ENCODE measurements at places on chromosomes 6 and 20.

GRCh38 chr6:42250274-42250931, 32.7 kb upstream of the MRPS10 start:
- no peak for DNase-seq

DNA sequence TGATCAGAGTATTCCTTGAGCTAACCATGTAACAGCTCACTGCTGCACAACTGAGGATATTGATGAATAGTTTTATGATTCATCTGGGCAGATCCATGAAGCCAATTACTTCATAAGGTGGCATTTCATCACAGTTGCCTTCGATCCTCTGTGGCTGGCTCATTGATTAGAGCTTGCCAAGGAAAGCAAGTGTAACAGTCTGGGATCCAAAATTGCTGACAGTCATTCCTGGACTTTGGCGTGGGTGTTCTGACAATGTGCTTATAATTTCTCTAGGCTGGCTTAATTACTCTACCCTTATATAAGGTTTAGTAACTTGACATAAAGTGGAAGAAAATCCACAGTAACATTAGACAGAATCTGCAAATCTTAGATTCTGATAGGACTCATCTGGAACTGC, 551.3 kb upstream of the CDH4 start:
- no peak for DNase-seq

DNA sequence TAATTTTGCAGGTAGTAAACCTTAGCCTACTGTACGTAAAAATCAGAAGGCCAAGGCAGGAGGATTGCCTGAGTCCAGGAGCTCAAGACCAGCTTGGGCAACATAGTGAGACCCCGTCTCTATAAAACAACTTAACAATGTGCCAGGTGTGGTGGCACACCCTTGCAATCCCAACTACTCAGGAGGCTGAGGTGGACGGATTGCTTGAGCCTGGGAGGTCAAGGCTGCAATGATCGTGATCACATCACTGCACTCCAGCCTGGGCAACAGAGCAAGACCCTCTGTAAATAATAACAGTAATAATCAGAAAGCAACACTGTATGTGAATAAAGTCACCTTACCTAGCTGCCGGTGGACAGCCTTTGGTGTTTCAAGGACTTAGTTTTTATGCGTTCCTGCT, 48.9 kb downstream of the MTHFD1L start:
- DNase-seq, result no peak

- DNase-seq, result no peak
Observed at GRCh38 chr20:37758332-37758731, 64.5 kb downstream of the CTNNBL1 start.

DNA sequence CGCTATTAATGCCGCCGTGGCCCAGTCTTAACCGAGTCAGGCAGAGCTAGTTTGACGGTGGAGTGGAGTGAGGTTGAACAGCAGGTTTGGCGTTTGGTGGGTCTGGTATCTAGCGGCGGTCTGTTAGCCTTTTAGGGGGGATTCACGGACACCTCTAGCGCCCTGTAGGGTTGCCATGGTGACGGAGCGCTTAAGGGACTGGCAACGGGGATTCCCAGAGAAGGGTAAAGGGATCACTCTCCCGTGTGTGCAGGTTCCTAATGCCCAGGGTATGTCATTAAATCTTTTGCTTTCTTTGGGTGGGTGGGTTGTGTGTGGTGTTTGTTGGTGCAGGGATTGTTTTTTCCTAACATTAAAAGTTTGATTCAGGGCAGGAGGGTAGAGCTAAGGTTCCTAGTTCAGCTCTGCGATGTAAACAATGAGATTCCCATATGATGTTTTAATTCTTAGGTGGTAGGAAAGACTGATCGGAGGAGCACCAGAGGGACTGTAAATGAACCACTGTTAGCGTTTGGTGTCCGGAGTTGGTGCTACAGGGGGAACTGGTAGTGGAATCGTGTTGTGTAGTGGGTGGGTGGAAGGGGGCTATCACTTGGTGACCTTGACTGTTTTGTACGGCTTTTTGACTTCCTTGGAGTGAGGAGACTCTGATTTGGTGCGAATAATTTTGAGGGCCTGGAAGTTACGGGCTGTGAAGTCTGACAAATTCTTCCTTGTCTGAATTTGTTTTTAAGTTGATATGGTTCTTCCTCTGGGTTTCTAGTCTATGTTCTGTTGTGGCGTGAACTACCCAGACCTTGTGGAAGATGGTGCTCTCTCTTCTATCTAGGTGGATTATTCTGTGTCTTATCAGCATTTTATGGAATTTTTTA, 5.0 kb downstream of the BRD2 start:
- no peak for DNase-seq

DNA sequence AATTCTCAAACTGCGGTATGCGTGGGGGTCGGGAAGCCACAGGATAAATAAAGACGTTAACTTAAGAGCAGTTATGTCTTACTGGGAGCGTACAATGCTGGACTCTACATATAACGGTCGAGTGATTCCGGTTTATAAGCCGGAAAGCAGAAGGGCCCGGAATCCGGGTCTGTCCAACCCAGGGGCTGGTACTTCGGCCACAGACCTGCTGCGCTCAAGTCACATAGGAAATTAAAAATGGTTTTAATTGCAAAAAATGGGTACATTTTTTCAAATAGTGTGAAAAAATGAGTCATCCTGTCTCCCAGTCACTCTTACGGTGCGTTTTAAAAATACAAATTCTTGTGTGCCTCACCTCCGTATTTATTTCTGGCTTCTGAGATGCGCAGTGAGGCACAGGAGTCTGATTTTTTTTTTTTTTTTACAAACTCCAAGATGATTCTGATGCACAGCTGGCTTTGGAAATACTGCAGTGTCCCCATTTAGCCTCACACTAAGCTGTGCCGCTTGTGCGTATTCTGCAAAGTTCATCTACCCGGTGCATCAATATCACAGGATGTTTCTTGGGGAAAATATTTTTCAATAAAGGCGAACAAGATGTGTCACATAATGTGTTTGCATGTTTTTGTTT, 1.0 kb downstream of the PCIF1 start:
- DNase-seq, result peak; percentile 53

- DNase-seq, result peak; percentile 15
Observed at GRCh38 chr20:43191946-43192863, 2.5 kb upstream of the PTPRT start.

Measured in anterior cingulate cortex (tissue), 58 donors.